Right renal pelvis (tissue), 4 donors: ENCODE measurements at places on chromosomes 6 and 20. TPM values are rescaled to one million over a fixed set of nuclear protein-coding genes. Genes with fewer than 3 reads are reported as not detected.

DNA sequence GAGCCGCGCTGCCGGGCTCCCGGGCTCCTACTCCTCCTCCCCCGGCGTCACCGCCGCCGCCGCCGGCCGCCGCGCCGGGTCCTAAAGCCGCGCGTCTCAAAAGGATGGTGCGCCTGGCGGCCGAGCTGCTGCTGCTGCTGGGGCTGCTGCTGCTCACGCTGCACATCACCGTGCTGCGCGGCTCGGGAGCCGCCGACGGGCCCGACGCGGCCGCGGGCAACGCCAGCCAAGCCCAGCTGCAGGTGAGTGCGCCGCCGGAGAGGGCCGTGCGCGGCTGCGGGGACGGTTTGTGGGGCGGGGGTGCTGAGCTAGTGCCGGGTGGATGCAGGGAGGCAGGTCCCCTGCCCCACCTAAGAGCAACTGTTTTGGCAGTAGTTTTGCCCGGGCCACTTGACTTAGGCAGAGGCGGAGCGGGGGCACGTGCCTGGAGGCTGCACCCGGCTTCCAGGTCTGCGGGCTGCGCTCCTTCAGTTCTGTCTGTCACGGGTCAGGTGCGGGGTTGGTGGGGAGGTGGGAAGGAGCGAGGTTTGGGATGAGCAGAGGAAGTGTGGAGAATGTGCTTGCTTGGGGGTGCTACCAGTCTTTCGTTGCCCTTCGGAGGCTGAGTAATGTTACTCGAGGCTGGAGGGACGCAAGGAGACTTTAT is 722 bp downstream of the ISM1 start:
- no peak for DNase-seq

- DNase-seq, result no peak
These were observed 276.2 kb upstream of the MAP3K7 start for GRCh38 chr6:90863043-90863442.

The EYA2 gene
- polyA plus RNA-seq, result 0.67 TPM

DNA sequence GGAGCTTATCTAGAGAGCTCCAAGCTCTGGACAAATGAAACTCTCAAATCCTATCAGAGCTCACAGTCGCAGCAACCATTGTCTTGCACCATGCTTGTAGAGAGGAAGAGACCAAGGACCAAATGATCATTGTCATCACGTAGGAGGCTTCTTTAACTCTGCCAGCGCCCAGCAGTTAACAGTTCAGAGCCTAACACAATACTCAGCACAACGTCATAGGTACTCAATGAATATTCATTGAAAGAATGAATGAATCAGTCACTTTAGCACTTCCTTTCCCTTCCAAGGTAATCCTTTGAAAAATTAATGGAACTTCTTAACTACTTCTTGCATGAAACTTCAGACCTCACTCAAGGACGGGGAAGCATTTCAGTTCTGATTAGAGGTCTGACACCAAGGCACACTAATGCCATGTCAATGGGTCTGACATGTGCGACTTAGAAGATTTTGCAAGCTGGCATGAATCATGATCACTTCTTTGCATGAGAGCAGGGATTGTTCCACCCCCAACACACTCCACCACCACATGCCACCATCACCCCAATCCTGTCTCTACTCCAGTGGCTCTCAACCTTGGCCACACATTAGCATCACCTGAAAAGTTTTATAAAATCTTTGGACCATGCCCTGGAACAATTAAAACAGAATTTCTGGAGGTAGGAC is 45.1 kb downstream of the KHDC1L start:
- DNase-seq, result no peak

The SLC35D3 gene
- polyA plus RNA-seq, result 0.10 TPM

- DNase-seq, result no peak
These were observed 36.0 kb downstream of the DNAH8 start for GRCh38 chr6:38750968-38751615.

GRCh38 chr6:35154262-35154661 is 13.1 kb upstream of the TCP11 start:
- no peak for DNase-seq

GRCh38 chr20:63183422-63184146 is 32.3 kb downstream of the YTHDF1 start:
- DNase-seq, result no peak

- no peak for DNase-seq
These were observed 447.0 kb upstream of the CDH4 start for GRCh38 chr20:60804918-60805630.

DNA sequence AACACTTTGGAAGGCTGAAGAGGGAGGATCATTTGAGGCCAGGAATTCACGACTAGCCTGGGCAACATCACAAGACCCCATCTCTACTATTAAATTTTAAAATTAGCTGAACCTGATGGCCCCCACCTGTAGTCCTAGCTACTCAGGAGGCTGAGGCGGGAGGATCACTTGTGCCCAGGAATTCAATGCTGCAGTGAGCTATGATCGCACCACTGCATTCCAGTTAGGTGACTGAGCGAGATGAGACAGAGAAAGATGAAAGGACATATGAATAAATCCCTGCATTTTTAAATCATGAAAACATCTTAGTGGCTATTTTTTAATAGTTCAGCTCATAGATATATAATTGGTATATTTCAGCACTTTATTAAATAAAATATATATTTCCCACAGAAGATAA is 93.8 kb downstream of the GPR63 start:
- no peak for DNase-seq

- no peak for DNase-seq
These were observed 16.4 kb downstream of the RBM38 start for GRCh38 chr20:57407541-57407956.

The CTAGE9 gene
- polyA plus RNA-seq, result not detected

The SIRPA gene
- 29.2 TPM for polyA plus RNA-seq

GRCh38 chr6:42505385-42505718 is 53.6 kb upstream of the TRERF1 start:
- no peak for DNase-seq

The HFE gene
- polyA plus RNA-seq, result 8.7 TPM

GRCh38 chr6:6482256-6482655 is 106.3 kb upstream of the LY86 start:
- no peak for DNase-seq

DNA sequence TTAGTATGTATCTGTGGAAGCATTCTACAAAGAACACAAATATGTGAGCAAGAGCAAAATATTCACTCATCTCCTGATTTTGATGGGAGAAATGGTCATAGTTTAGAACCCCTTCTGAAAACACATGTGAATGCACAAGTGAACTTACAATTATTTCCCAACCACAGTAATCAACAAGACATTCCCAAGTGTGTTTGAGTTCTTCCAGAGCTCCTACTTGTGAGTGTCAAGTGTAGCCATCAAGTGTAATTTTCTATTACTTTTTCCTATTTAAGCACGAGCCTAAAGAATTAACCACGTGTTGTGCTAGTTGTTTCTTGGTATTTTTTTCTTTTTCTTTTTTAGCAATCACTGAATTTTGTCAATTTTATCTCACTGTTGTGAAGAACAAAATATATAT is 402.3 kb downstream of the NKAIN2 start:
- no peak for DNase-seq

The QKI gene
- polyA plus RNA-seq, result 222 TPM

The KCNB1 gene
- polyA plus RNA-seq, result 0.53 TPM

DNA sequence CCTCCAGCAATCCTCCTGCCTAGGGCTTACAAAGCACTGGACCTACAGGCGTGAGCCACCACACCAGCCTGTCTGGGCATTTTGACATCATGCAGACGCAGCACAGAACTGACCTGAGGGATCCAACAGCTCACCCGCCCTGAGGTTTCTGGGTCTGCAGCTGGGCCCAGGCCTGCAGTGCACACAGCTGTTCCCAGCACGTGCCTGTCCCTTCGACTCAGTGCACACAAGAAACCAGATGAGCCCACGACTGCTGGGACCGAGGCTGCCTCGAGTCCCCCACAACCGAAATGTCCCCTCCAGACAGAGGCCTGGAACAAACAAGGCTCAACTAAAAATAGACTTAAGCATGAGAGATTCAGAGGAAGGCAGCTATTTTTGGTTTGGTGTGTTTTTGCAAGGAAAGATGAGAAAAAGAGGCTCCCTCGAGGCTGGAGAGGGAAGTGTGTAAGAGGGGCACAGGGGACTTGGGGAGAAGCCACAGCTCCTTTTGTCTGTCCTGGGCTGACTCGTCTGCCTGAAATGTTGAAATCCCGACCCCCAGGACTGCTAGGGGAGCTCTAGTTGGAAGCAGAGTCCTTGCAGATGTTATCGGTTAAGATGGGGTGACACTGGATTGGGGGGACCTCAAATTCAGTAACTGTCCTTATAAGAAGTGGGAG is 66.3 kb downstream of the YTHDF1 start:
- DNase-seq, result no peak

DNA sequence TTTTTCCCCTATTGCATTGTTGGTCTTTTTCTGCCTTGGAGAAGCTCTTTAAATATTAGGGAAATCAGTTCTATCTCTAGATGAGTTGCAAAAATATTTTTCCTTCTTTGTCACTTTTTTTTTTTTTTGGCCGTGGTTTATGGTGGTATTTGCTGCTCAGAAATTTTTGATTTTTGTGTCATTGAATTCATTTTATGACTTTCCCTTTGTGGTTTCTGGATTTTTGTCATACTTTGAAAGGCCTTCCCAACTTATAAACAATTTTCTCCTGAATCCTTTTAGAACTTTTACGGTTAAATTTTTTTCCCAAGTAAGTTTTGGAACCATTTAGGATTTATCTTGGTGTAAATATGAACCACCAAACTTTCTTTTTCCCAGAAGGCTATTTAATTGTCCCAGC is 145.6 kb downstream of the GJA10 start:
- DNase-seq, result no peak

GRCh38 chr6:49052901-49053300 is 410.2 kb downstream of the MMUT start:
- DNase-seq, result no peak

The PARD6B gene
- polyA plus RNA-seq, result 18.7 TPM

GRCh38 chr6:131258816-131259476 is 123.7 kb downstream of the AKAP7 start:
- DNase-seq, result no peak

DNA sequence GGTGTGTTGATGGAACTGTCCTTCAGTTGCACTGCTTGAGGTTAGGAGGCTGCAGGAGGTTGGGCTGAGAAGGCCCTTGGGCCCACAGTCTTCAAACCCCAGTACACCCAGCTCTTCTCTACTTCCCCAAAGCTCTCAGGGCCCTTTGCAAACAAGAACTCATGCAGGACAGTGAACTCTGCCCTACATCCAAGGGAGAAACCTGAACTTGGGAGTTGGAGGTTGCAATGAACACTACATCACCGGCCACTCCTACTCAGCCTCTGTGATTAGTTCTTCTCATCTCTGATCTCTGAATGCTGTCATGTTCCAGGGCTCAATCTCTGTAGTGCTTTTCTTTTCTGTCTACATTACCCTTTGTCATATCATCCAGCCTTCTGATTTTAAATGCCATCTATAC is 148.5 kb upstream of the PDE7B start:
- no peak for DNase-seq

DNA sequence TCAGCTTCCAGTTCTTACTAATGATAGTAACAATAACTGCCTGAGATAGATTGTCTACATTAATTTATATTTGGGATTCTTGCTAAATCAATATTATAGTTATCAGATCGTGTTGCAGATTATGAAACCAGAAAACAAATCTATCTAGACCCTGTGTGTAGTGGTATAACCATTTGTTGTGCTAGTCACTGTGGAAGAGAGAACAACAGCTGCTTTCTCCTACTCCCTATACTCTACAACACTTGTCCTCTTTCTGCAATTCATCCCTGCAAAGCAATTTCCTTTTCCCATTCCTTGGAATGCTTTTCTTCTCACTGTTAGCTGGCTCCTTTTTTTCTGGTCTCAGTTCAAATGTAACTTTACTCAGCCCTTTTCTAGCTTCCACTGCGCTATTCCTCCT is 8.3 kb downstream of the COX7A2 start:
- DNase-seq, result no peak

GRCh38 chr6:161481786-161482516 is 208.1 kb upstream of the AGPAT4 start:
- peak; percentile 37 for DNase-seq

DNA sequence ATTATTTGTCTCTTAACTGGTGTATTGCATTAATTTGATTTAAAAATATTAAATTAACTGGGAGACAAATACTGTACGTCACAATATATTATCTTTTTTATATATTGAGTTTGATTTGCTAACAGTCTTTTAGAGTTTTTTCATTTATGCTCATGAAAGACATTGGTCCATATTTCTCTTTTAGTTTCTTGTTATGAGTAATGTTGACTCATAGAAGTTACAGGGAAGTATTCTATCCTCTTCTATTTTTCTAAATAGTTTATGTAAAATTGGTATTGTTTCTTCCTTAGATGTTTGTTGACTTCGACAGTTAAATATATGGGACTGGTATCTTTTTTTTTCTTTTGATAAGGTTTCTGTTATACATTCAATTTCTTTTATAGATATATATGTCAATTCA is 1115.6 kb upstream of the CITED2 start:
- no peak for DNase-seq

GRCh38 chr6:81172056-81172740 is 580.3 kb downstream of the TENT5A start:
- DNase-seq, result no peak

- no peak for DNase-seq
These were observed 191.1 kb downstream of the SAMD5 start for GRCh38 chr6:147699637-147700036.

DNA sequence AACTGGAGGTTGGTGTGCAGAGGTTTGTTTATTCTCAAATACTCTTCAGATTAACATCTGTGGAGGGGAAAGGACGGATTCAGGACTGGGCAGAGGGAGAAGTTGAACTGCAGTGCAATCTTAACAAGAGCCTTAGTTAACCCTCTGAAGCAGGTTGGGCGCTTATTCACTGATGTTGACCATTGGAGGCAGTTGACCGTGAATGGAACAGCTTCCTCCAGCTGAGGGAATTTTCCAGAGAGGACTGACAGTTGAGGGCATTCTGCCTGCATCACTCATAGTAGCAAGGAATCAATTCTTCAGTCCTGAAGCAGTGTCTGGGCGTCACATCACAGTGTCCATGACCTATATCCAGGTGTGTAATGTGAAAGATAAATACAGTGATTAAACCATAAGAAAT is 80.9 kb downstream of the PLCB4 start:
- DNase-seq, result no peak

The TMEM63B gene
- 29.9 TPM for polyA plus RNA-seq

DNA sequence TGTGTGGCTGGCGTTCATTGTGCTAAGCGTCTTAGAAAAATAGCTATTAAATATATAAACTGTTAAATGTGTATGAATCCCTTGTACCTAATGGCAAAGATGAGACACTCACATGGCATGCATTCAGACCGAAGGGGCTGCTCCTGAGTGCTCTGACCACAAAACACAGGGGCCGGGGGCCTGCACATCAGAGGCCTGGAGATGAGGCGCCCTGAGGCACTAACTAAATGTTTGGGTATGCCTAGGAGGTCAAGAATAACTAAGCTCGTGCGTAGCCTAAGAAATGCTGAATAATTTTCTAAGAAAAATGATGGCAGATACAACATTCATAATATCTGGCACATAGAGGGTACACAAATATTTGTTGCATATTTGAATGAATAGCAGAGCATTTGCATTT is 92.5 kb downstream of the PSMB1 start:
- no peak for DNase-seq

The ME1 gene
- polyA plus RNA-seq, result 3.8 TPM

The PRPH2 gene
- polyA plus RNA-seq, result 1.8 TPM

GRCh38 chr6:122484760-122485159 is 13.2 kb upstream of the SERINC1 start:
- DNase-seq, result no peak
